ENCODE measurements at places on chromosomes 11 and 22.

- H3K36me3 ChIP-seq: no peaks in the 10 kb centered on the region
- peak overlapping the region; percentile 50 for H3K4me3 ChIP-seq
- peaks cover 9% of the 10 kb centered on the region for H3K4me1 ChIP-seq
- no peak for DNase-seq
Observed at GRCh38 chr22:37801946-37802309, 5.8 kb upstream of the GCAT start.

DNA sequence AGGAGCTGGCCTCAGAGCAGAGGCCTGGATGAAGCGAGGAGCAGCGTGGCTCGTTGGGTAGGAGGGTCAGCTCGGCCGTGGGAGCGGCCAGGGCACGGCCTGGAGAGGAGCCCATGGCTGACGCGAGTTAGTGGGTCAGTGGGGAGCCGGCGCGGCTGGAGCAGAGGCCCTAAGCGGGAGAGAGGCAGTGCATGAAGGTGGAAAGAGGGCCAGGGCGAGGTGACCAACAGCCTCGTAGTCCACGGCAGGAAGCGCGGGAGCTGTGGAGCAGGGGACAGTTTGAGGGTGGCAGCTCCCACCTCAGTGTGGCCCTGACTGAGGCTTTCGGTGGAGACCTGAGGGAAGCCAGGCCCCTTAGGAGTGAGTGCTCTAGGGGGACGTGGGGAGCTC lies 24.1 kb downstream of the DCPS start:
- DNase-seq: no peak
- H3K36me3 ChIP-seq: no peaks in the 10 kb centered on the region
- no peak overlapping the region for H3K4me3 ChIP-seq
- peaks cover 10% of the 10 kb centered on the region for H3K4me1 ChIP-seq
- H3K27me3 ChIP-seq: no peaks in the 10 kb centered on the region

GRCh38 chr11:107711861-107712755 lies at the start of gene SLN:
SLN (minus strand) TSS chr11:107712056.
- no peak within 1 kb of the TSS for H3K27ac ChIP-seq
- H3K4me3 ChIP-seq: no peak within 1 kb of the TSS
- no peaks in the 10 kb centered on the region for H3K27me3 ChIP-seq
- H3K4me1 ChIP-seq: no peaks in the 10 kb centered on the region

DNA sequence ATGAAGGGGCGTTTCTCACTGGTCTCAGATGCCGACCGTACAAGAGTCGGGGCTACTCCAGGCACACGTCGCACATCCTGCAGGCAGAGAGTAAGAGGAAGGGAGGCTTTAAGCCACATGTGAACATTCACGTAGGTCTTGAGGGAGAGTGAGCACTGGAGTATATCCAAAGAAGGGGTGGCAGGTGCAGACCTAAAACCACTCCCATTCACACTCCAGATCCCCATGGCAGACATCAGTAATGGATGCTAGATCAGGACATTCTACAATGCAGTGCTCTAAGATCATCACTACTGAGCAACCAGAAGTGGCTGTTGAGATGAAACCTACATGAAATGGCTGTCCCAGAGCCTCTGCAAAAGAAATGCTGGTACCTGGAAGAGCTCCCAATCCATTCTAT lies 39.0 kb downstream of the WT1 start:
- H3K27me3 ChIP-seq: no peaks in the 10 kb centered on the region
- H3K4me3 ChIP-seq: no peak overlapping the region
- H3K27ac ChIP-seq: no peak overlapping the region
- no peak for DNase-seq
- H3K4me1 ChIP-seq: no peaks in the 10 kb centered on the region
- no peaks in the 10 kb centered on the region for H3K36me3 ChIP-seq

DNA sequence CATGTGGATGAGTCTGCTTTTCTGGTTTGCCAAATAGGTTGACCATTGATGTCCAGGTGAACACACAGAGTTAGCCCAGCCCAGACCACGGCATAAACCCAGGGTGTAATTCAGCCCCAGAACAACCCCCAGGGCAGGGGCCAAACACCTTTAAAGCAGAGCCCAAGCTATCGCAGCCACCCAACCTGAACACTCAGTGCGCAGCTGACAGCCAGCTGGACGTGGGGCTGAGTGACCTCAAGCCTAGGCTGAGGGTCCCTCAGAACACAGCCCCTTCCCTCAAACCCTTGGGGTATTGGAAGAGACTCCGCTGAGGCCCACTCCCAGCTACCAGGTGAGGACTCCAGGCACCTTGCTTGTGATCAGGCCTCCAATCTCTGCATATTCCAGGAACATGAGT lies 161.5 kb upstream of the NECTIN1 start:
- H3K27me3 ChIP-seq: peaks cover 10% of the 10 kb centered on the region
- no peak overlapping the region for H3K4me3 ChIP-seq
- no peak for DNase-seq

DNA sequence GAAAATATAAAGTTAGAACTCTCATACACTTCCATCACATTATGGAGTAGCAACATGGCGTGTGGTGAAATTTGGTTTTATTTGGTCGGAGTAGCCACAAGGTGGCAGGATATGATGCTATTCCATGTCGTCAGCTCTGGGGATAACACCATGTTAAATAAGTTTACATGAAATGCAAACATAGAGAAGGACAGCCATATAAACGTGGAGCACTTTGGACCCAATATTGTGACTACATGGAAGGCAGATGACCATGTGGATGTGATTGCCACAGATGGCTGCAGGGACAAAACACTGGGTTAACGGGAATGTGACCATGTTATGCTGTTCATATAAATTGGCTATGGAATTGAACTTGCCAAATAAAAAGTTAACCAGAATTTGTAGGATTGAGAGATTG lies 21.0 kb downstream of the OR5M11 start:
- no peaks in the 10 kb centered on the region for H3K4me1 ChIP-seq
- H3K4me3 ChIP-seq: no peak overlapping the region
- no peak for DNase-seq
- H3K27me3 ChIP-seq: no peaks in the 10 kb centered on the region
- H3K36me3 ChIP-seq: no peaks in the 10 kb centered on the region

GRCh38 chr11:128193615-128194014 lies 393.7 kb downstream of the ETS1 start:
- DNase-seq: no peak
- H3K27me3 ChIP-seq: no peaks in the 10 kb centered on the region
- H3K4me1 ChIP-seq: no peaks in the 10 kb centered on the region
- H3K4me3 ChIP-seq: no peak overlapping the region

DNA sequence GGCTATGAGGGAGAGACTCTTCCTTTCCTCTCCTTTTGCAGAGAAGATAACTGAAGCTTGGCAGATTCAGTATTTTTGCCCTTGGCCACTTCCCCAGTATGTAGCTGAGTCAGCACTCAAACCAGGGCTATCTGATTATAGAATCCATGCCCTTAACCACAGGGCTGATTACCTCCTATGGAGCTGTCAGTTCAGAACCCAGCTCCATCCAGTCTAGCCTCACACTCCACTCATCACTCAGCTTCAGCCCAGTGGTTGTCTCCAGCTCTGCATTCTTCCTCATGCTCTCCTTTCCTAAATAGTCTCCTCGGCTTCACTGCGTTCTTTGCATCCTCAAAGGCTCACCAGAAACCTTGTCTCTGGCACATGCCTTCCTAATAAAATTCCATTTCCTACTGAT lies 151.6 kb upstream of the BLID start:
- peaks cover 4% of the 10 kb centered on the region for H3K4me1 ChIP-seq
- H3K27me3 ChIP-seq: no peaks in the 10 kb centered on the region
- no peak overlapping the region for H3K27ac ChIP-seq
- peak; percentile 87 for DNase-seq
- no peaks in the 10 kb centered on the region for H3K36me3 ChIP-seq
- H3K4me3 ChIP-seq: no peak overlapping the region

- H3K27ac ChIP-seq: no peak overlapping the region
- no peak overlapping the region for H3K4me3 ChIP-seq
- H3K27me3 ChIP-seq: no peaks in the 10 kb centered on the region
- DNase-seq: peak; percentile 59
- no peaks in the 10 kb centered on the region for H3K4me1 ChIP-seq
Observed at GRCh38 chr11:102626676-102627075, 1.5 kb upstream of the MMP20 start.

DNA sequence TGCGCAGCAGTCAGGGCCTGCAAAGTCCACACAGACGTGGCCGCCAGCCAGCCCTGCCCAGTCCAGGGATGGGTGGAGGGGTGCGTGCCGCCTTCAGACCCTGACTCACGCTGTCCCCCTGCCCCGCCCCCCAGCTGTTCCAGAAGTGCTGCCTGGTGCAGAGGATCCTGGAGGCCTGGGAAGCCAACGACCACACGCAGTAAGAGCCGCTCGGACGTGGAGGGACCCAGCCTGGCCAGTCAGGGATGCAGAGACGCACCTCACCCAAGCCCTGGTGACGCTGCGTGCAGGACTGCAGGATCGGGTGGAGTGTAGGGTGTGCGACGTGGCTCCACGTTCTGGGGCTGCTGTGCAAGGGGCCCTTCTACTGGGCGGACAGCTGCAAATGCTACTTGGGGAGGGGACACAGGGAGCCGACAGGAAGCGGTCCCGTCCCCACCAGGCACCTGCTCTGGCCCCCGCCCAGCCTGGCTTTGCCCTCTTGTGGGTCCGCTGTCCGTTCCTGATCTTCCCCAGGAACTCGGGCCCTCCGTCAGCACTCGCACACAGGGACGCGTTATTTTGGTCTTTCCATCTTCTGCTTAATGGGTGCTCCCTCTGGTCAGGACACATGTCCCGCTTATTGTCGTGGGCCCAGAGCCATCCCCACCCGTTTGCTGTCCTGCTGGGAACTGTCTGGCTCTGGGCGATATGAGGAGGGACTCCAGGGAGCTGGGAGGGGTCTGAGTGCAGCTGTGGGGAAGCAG lies 42.5 kb downstream of the SBF1 start:
- no peak for DNase-seq
- H3K4me1 ChIP-seq: no peaks in the 10 kb centered on the region
- no peaks in the 10 kb centered on the region for H3K27me3 ChIP-seq
- no peak overlapping the region for H3K4me3 ChIP-seq
- no peak overlapping the region for H3K27ac ChIP-seq

GRCh38 chr11:95268391-95268790 lies 37.4 kb upstream of the SESN3 start:
- H3K36me3 ChIP-seq: no peaks in the 10 kb centered on the region
- no peaks in the 10 kb centered on the region for H3K4me1 ChIP-seq
- no peak for DNase-seq
- H3K27ac ChIP-seq: no peak overlapping the region

GRCh38 chr22:24091551-24092420 lies 80.7 kb downstream of the CABIN1 start:
- DNase-seq: no peak
- H3K27me3 ChIP-seq: no peaks in the 10 kb centered on the region

DNA sequence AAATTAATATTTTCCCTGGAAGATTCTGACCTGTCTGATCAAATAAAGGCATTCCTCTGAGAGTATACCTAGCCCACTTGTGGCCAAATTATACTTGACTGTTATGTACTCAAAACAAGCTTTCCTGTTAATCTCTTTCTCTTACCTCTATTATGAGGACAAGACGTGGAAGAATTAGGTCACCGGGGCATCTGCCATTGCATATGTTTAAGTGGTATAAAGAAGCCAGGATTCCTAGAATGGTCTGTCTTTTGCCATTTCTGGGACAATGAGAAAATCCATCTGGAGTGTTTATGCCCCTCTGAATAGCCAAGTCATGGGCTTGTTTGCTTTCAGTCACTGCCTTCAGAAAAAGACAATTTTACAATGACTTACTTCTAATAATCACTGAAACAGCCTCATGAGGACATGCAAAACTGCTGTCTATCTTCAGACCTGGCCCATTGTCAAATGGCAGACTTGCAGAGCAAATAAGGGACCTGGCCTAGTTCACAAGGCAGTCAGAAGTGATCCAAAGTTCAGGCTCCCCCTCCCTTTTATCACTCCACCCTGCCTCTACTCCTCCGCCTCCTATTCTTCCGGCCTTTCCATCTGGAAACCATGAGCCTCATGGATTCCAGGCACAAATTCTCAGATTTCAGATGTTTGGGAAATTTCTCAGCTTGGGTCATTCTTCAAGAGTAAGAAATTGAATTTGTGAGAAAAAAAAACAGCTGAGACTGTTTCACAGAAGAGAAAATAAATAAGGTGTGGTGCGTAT lies 128.1 kb upstream of the LDLRAD3 start:
- no peaks in the 10 kb centered on the region for H3K4me1 ChIP-seq
- H3K27ac ChIP-seq: no peak overlapping the region
- H3K27me3 ChIP-seq: no peaks in the 10 kb centered on the region
- no peak overlapping the region for H3K4me3 ChIP-seq
- no peaks in the 10 kb centered on the region for H3K36me3 ChIP-seq
- DNase-seq: peak; percentile 74

GRCh38 chr11:15430381-15430780 lies 315.7 kb downstream of the INSC start:
- no peaks in the 10 kb centered on the region for H3K27me3 ChIP-seq
- no peak overlapping the region for H3K27ac ChIP-seq
- H3K4me3 ChIP-seq: no peak overlapping the region
- DNase-seq: no peak

- H3K4me1 ChIP-seq: no peaks in the 10 kb centered on the region
- no peaks in the 10 kb centered on the region for H3K27me3 ChIP-seq
- H3K4me3 ChIP-seq: no peak overlapping the region
- peak; percentile 43 for DNase-seq
Observed at GRCh38 chr11:131579932-131580387, 209.5 kb downstream of the NTM start.

- H3K27ac ChIP-seq: no peak overlapping the region
- H3K4me1 ChIP-seq: no peaks in the 10 kb centered on the region
- no peaks in the 10 kb centered on the region for H3K36me3 ChIP-seq
- no peak overlapping the region for H3K4me3 ChIP-seq
- peak; percentile 66 for DNase-seq
Observed at GRCh38 chr11:121318848-121319834, 26.6 kb downstream of the SC5D start.
